Activated CD8-positive, alpha-beta T cell treated with anti-CD3 and anti-CD28 coated beads, Interleukin-2, amount 10 ng/mL, durations not matched to agents 7 days and 5 days (primary cell): ENCODE measurements at places on chromosomes 7 and 10. TPM values are rescaled to one million over a fixed set of nuclear protein-coding genes. Genes with fewer than 3 reads are reported as not detected.

DNA sequence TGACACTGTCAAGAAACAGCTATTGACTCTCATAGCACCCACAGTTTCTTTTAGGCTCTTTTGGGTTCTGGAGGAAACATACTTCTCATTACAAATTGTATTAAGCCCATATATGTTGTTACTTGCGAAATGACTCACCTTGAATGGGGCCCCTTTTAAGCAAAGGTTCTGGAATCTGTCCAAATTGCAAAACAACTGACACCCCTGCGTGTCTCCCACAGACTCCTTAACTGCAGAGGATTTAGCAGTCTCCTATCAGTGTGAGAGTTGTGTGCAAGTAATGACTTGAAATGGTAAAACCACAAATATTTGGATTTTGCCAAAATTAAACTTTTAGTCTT, 192.3 kb downstream of the DNAJC1 start:
- no peak for DNase-seq

GRCh38 chr10:12445701-12446334, 96.5 kb downstream of the CAMK1D start:
- DNase-seq: no peak

- DNase-seq: no peak
These were observed 275.9 kb downstream of the SKAP2 start for GRCh38 chr7:26588511-26588910.

GRCh38 chr10:126097558-126098225, 201.3 kb downstream of the FANK1 start:
- DNase-seq: no peak

- no peak for DNase-seq
These were observed 127.8 kb upstream of the ADCY1 start for GRCh38 chr7:45446195-45446944.

DNA sequence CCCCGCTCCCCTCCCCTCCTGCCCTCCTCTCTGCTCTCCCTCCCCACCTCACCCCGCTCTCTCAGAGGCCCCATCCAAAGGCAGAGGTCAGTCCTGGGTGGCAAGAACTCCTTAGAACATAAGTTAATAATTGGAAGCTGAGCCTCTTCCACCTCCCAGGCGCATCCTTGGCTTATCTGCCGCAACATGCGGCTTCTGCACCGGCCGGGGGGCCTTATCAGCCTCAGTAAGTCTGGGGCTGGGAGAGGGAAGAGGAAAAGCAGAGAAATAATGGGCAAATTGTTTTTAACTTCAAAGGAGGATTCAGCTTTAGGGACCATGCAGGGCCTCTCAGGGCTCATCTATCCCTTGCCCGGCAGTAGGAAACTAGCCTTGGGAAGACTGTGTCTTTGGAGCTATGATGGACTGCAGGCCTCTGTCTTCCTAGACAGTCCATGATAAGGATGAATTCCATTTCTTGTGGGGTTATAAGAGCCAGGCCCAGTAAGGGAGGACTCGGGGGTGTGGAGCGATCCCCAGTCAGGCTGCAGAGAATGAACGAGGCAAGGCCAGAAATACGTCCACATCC, 411.6 kb downstream of the PLXNA4 start:
- DNase-seq: no peak

GRCh38 chr7:76071316-76072242, 23.7 kb downstream of the MDH2 start:
- DNase-seq: no peak

DNA sequence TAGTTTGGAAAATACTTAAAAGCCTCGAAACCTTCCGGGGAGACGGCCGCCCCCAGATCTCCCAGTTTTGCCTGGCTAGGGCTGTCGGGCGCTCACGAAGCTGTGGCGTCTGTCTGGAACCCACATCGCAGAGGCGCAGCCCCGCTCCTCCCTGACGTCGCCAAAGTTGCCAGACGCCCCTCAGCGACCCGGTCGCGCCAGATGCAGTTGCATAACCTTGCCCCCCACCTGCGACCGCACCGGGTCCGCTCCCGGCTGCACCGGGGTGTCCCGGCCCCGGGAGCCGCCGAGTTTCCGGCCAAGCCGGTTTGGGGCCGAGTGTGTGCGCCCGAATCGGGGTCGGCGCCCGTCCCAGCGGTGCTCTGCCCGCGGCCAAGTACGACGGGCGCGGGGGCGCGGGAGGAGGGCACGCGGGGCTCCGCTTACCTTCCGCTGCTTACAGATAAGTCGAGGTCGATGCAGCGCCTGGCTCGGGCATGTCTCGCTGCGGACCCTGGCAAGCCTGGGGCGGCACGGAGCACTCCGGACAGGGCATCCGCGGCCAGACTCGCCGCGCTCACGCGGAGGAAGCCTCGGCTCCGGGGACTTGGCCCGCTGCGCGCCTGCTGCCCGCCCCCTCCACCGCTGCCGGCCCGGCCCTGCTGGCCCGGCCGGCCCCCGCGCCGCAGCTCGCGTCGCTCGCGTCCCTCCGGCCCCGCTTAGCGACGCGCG, 665 bp downstream of the INSYN2A start:
- DNase-seq: no peak

- DNase-seq: no peak
These were observed 109.2 kb downstream of the SND1 start for GRCh38 chr7:127761196-127761595.

GRCh38 chr7:9921326-9921725, 1052.3 kb upstream of the PHF14 start:
- DNase-seq: no peak

GRCh38 chr10:70378122-70378521, 4.3 kb downstream of the LRRC20 start:
- no peak for DNase-seq

DNA sequence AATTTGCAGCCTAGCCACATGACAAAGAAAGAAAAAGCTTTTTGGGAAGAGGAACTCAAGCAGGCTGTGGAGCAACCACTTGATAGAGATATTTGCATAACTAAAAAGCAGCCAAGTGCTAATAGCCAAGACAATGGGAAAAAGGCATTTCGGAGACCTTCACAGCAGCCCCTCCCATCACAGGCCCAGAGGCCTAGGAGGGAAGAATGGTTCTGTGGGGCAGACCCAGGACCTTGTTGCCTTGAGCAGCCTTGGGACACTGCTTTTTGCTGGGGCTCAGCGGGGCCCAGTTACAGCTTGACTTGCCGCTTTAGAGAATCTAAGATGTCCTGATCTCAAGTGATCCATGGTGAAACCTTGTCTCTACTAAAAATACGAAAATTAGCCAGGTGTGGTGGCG, 38.5 kb downstream of the FAM149B1 start:
- no peak for DNase-seq

DNA sequence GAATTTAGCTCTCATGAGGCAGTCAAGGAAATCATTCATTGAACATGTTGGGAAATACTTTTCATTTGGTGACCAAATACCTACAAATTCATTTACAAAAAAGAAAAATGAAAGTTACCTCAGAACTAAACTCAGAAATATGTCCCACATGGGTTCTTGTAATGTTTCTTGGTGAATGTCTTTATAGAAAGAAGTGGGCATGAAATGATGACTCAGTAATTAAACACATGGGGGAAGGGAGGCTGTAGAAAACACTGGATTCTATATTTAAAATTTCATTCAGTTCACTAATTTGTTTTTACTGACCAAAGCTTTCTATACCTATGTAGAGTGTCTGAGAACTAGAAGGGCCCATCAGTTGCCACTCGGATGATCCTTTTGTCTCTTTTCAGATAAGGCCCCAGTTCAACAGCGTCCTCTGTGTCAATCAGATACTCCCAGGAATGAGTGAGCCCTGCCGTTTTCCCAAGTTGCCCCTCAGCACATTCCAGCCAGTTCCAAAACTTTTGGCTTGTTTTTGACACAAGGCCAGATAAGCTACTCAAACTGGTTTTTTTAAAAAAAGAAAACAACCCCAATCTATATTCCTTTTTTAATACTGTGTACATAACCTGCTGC, 49.3 kb upstream of the AGBL3 start:
- no peak for DNase-seq

Gene LIPJ
- not detected for total RNA-seq

Gene ACTL6B
- not detected for total RNA-seq

Gene GIMAP8
- 22.3 TPM for total RNA-seq

Gene IGF2BP3
- total RNA-seq: 0.52 TPM

Gene OR2A42
- not detected for total RNA-seq

Gene LDB3
- 0.05 TPM for total RNA-seq

Gene WIPF3
- total RNA-seq: not detected

Gene COPG2
- 14.1 TPM for total RNA-seq

Gene CCDC6
- total RNA-seq: 19.4 TPM

Gene TUBB8
- not detected for total RNA-seq

Gene UNCX
- total RNA-seq: not detected

Gene PAPOLB
- total RNA-seq: 0.08 TPM
